ENCODE measurements at places on chromosomes 12 and 14. TPM values are rescaled to one million over a fixed set of nuclear protein-coding genes. Genes with fewer than 3 reads are reported as not detected.

Gene FOXN4
- polyA plus RNA-seq = not detected

GRCh38 chr12:3622822-3623690 lies 129.9 kb downstream of the CRACR2A start:
- H3K27me3 ChIP-seq = no peaks in the 10 kb centered on the region
- H3K36me3 ChIP-seq = peaks cover 85% of the 10 kb centered on the region
- H3K4me3 ChIP-seq = no peak overlapping the region
- DNase-seq = no peak
- H3K27ac ChIP-seq = no peak overlapping the region

DNA sequence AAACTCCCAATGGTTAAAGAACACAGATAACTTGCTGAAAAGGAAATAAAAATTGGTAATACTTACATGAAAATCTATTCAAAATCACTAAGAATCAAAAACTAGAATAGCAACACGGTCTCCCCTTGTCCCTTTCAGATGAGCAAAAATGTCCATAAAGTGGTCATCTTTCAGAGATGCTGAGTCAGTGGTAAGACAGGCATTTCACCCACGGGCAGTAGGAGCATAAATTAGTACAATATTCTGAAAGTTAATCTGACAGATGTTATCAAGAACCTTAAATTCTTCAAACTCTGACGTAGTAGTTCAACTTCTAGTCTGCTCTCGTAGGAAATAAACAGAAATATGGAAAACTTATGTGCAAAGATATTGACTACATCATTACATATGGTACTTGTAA lies 33.1 kb upstream of the GNPNAT1 start:
- no peaks in the 10 kb centered on the region for H3K4me1 ChIP-seq
- H3K27ac ChIP-seq = no peak overlapping the region
- H3K27me3 ChIP-seq = peaks cover 2% of the 10 kb centered on the region
- DNase-seq = no peak
- no peak overlapping the region for H3K4me3 ChIP-seq

Gene GDF3
- not detected for polyA plus RNA-seq

All from naive thymus-derived CD8-positive, alpha-beta T cell (primary cell).